HS-5 (cell line): ENCODE measurements at places on chromosomes 6 and 20.

GRCh38 chr6:92117800-92118199, 1301.6 kb downstream of the EPHA7 start:
- DNase-seq = no peak

- DNase-seq = no peak
These were observed 257.3 kb upstream of the NT5E start for GRCh38 chr6:85192596-85192995.

DNA sequence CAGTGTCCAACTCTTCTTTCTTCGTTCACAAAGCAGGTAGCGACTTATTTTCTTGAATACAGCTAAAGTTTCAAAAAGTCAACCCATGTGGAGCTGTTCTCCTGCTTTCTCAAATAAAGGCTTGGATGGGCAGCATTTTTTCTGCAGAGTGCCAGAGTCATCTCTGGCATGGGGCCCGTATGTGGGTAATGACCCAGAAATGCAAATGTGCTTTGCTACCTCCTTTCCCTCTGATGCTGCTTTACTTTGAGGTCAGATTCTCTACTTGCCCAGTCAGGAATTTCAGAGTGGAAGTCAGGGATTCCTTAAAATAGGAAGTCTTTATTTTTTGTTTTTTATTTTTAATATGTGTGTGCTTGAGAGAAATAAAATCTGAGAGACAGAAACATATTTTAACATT, 4.9 kb downstream of the NKAIN2 start:
- no peak for DNase-seq

- no peak for DNase-seq
These were observed 47.4 kb downstream of the TCP11 start for GRCh38 chr6:35093783-35094182.

- no peak for DNase-seq
These were observed 16.4 kb downstream of the RNF217 start for GRCh38 chr6:124978451-124979293.

GRCh38 chr6:47294990-47295389, 14.7 kb downstream of the TNFRSF21 start:
- no peak for DNase-seq

DNA sequence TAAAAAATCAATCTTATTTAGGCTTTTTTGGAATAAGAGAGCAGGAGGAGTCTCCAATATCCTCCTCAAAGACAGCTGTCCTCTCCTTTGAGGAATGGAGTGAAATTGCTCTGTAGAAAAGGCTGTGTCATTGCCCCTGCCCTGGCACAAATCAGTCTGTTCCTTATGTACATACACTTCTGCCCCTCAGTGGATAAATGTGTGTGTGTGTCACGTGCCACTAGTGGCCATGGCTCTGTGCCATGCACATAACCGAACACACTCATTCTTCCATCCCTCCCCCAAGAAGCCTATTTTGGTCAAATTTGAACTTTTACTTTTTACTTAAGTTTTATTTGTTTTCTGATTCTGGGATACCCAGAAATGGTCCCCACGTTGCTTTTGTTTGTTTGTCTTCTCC, 49.2 kb downstream of the ANKS1A start:
- no peak for DNase-seq

GRCh38 chr6:163289447-163289846, 125.1 kb upstream of the QKI start:
- no peak for DNase-seq

DNA sequence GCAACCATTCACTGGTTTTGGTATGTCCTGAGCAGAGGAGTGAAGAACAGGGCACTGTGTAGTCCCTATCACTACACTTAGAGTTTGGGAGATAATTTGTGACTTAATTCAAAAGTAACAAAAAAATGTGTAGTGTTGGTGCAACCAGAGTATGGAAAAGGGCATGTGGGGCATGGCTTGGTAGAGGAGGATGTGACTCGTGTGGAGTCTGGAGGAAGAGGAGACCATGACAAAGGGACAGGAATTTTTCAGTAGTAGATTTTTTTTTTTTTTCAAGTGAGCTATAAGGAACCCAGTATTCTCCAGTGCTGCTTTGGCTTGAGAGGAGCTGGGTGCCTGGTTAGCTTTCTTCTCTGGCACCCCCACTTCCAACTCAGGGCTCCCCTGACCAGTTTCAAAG, 5.1 kb downstream of the MTRES1 start:
- peak; percentile 41 for DNase-seq

- DNase-seq = no peak
These were observed 1.8 kb downstream of the ECHDC1 start for GRCh38 chr6:127341471-127342202.

DNA sequence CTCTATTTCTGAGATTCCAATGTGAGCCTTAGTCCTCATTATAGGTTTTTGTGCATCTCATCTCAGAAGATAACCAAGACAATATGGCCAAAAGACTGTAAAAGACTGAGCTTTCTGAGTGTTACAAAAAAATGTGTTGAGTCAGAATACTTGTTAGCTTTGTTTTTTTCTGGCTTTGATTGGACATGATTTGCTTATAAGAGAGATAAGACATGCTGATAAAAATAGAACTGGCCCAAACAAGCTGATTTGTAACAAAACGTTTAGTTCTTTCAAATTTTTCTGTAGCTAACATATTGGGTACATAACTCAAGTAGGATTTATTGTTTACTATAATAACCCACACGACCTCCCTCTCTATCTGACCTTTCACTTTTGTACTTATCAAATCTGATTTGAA, 32.9 kb downstream of the FILIP1 start:
- DNase-seq = no peak

GRCh38 chr20:51185861-51186260, 163.0 kb upstream of the KCNG1 start:
- no peak for DNase-seq

- DNase-seq = no peak
These were observed 39.9 kb upstream of the BEND6 start for GRCh38 chr6:56914798-56915658.

GRCh38 chr6:40563111-40563510, 24.1 kb downstream of the LRFN2 start:
- DNase-seq = no peak

- no peak for DNase-seq
These were observed 10.2 kb downstream of the SPAG4 start for GRCh38 chr20:35625584-35626385.

DNA sequence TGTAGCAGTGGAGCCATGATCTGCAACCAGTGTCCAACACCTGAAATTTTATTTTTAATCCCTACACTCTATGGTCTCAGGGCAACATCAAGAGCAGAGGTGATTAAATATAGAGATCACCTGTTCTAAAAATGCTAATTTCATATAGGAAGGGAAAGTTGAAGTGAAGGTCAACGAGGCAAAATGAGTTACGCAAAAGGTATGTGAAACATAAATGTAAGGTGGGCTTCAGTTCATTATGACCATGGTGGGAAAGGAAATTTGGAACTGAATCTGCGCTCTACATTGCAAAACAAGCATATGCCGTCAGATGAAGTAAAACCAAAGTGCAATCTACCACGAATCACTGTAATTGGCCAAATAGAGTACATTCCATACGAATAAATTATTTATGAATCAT, 35.2 kb upstream of the STMND1 start:
- DNase-seq = no peak

DNA sequence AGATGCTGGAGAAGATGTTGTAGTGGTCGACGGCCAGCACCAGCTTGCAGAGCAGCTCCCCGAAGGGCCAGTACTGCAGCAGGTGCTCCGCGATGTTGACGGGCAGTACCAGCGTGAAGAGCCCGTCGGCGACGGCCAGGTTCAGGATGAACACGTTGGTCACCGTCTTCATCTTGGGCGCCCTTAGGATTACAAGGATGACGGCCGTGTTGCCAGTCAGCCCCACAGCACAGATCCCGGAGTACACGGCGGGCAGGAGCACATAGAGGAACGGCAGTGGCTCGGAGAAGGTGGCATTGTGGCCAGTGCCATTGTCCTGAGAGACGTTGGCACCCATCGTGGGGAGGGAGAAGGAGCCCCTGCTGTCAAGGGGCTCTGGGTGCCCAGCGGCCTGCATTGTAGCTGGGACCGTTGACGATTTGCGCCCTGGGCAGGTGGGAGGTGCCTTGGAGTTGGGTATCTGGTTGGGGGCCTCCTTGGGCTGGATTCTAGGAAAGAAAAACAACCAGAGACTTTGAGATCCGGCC, 867 bp downstream of the NPBWR2 start:
- no peak for DNase-seq

- DNase-seq = no peak
These were observed 988 bp downstream of the UBE2V1 start for GRCh38 chr20:50111829-50112495.

- no peak for DNase-seq
These were observed 165.9 kb upstream of the ATXN1 start for GRCh38 chr6:16927205-16927604.

DNA sequence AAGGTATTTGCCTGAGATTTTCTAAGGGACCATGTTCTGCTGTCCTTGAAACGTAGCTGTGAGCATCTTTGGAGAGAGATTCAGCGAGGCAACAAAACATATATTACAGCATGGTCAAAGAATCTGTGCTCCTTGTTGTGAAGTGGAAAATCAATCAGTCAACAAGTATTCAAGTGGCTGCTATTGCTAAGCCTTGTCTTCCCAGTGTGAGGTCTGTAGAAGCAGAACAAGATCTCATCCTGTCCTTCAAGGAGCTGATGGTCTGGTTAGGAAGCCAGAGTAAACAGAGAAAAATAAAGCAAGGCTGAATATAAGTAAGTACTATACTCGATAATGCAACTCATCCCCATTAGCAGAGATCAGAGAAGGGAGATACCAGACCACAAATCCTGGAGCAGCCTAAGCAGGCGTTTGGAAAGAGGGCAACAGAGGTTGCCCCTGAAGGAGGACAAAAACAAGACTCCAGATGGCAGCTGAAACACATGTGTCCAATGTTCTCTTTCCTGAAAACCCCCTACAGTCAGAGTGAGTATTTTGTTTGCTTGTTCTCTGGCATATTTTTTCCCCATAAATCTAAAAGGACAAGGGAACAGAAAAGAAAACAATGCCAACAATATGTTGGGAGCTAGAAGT, 392.0 kb downstream of the SYNE1 start:
- DNase-seq = no peak

- DNase-seq = no peak
These were observed 21.8 kb upstream of the FAM135A start for GRCh38 chr6:70391492-70391891.

- no peak for DNase-seq
These were observed 29.5 kb upstream of the RNGTT start for GRCh38 chr6:88992741-88993552.

DNA sequence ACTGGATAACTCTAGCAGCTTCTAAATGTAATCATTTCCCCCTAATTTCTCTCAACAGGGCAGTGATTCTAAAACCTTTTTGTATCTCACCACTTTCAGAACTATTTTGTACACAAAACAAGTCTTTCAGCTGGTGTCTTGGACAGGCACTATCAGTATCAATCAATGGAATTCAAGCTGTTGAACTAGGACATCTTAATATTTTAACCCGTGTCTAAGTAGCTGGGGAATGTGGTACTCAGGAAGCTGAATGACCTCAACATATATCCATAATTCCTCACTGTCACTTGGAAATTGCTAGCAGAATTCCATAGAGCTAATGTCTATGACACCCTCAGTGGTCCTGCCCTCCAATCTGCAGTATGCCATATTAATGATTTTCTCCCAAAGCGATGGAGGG, 24.5 kb downstream of the ADAT2 start:
- no peak for DNase-seq

- no peak for DNase-seq
These were observed at the start of gene ADIG for GRCh38 chr20:38581013-38581412. Gene ADIG, plus strand, starts transcription at chr20:38581197. Its CDS starts 54 bp downstream, at chr20:38581251.

- DNase-seq = no peak
These were observed 543.0 kb downstream of the GRIK2 start for GRCh38 chr6:101936516-101936915.

DNA sequence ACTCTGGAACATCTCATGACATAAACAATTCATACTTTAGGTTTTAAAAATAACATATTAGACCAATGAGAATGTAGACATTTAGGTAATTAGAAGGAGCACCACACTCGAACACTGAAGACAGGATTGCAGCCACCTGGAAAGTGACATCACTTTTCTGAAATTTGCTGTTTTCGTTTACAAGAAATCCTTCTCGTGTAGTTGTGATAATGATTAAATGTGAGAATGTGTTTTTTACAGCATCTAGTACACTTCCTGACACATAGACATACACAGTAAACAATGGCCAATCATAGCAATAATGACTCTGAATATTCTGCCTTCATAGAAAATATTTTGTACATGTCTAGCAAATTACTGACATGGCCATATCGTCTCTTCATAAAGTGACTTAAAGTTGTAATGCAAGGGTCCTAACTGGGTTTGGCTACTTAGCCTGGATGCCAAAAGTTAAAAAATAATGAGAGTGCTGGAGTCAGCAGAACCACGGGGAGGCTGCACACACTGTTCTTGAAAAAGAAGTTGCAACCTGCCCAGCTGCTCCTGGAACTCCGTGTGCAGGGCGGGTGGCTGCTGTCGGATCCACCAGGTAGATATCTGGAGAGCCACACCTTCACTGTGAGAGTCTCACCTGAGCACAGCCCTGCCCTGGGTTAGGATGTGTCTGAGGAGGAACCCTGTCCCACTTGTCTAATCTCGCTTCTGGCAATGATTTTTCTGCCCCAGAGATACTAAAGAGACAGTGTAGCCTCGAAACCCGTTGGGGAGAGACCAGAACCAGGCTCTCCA, 212.9 kb downstream of the QKI start:
- no peak for DNase-seq

- DNase-seq = no peak
These were observed 156.9 kb downstream of the FOXC1 start for GRCh38 chr6:1766654-1767053.

GRCh38 chr6:6645261-6645917, 56.9 kb downstream of the LY86 start:
- no peak for DNase-seq

GRCh38 chr20:22578221-22579118, 5.9 kb downstream of the FOXA2 start:
- DNase-seq = no peak

DNA sequence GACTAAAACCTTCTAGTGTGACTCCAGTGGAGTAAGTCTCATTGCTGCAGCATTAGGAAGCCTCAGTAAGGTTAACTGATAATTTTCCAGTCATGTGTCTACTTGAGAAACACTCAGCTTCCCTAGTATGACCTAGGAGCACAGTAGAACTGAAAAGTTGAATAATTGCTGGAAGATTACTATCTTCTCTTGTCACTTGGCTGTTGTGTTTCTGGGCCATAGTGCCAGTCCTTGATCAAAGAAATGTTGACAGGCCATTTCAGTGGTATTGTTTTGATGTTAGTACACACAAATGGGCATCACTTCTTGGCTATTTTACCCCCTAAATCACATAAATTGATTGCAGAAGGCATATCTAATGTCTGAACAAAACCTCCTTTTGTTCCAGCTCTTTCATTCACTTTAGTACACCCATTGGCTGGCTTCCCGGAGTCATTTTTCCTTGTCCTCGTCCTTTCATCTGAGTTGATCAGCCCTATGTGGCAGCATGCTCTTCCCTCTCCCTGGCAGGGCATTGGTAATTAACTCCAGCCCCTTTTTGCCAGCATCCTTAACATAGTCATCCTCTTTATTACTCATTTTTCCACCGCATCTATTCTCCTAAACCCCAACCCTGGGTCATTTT, 6.0 kb downstream of the ENPP3 start:
- DNase-seq = no peak

DNA sequence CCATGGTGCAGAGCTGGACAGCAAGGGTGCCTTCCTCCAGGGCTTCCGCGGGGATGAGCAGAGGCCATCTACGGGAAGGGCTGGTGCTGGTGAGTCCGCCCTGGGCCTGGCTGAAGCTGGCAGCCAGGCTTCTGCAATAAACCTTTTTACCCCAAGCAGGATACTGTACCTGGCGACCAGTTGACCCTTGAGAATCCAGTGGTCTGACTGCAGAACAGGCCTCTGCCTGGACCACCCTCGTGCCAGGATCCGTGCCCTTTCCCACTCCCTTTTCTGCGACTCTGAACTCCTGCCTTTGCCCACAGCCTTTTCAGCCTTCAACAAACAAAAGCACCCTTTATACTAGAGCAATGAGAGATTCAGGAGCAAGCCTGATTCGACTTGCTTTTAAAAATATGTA, 18.9 kb downstream of the CDH26 start:
- no peak for DNase-seq
